ENCODE measurements at places on chromosomes 3 and 15.

DNA sequence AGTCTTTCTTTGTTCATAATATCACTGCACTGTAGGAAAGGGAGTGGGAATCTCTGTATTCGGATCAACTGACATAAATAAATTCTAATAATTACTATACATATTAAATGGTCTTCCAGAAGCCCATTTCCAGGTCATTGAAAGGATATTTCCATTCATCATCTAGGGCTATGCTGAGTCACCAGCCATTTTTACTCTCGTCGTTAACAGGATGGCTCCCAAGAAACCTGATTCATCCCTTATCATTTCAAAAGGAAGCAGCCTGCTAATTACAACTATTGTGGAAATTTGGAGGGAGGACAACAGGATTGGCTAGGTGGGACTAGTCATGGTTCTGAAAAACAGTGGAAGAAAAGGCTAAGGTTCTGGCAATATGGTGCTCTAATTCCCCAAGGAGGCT lies 13.6 kb downstream of the GMNC start:
- no peak for DNase-seq

DNA sequence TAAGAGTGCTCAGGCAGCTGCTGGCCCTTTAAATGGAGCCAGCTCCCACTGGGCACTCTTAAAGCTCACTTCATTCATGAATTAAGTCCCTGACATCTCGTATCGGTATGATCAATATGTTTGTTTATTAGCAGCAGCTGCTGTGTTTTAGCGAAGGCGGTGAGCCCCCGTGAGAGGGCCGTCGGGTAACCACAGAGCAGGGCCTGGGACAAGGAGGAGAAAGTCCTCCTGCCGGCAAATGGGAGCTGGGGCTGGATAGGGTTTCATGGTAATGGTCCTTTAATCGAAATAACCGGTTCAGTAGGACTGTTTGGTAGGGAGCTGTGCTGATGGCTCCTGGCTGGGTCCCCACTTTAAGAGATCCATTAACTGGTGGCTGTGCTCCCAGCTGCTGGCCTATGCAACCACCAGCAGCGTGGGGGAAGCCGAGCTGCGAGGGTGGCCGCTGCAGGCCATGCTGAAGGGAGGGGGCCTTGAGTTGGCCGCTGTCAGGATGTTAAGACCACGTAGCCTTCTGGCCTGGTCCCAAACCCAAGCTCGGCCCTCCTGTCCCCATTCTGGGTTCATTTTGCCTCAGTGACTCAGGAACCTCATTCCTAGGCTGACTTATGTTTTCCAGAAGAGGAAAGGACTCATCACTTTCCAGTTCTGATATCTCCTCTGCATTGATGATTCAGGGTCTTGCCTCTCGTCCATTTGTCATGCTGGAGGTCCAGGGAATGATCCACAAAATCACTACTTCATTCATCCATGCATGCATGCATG lies 67.6 kb upstream of the NTRK3 start:
- DNase-seq: no peak

GRCh38 chr3:152200476-152201420 lies 68.0 kb upstream of the MBNL1 start:
- DNase-seq: peak; percentile 56

DNA sequence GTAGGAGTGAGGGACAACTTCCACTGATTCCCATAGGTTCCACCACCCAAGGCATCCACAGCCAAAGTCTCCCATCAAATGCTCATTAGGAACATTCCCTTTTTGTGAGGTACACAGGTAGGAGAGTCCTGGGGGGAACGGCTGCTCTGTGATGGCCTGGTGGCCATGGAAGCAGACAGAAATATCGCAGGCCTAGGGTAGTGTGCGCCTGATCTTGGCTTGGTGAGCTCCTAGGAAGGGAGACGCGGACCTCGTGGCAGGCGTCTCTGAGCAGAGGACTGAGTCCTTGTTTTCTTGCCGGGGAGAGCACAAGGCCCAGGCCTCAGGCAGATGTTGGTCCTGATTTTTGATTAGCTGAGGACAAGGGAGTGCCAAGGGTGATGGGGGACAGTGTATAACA lies 99.5 kb downstream of the SNRPN start:
- DNase-seq: no peak

DNA sequence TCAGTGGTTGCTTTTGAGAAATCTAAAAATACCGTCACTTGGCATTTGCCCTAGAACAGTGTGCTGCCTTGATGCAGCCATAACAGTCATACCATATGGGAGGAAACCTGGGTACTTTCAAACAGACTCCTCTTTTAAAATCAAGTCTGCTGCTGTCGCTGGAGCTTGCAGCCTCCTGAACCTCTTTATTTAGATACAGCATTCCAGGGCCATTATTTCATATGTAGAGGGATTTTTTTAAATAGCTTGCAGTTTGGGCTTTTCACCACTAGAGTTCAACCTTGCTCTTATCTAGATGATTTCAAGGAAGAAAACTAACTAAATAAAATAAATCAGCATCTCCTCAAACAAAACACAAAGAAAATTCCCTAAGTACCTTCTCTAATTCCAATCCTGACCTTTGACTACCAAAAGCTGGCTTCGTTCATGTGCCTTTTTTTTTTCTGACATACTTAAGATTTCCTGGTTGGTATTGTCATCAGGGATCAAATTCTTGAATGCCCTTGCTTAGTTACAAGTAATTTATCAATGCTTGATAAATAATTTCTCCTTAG lies 111.6 kb downstream of the KBTBD8 start:
- peak; percentile 9 for DNase-seq

DNA sequence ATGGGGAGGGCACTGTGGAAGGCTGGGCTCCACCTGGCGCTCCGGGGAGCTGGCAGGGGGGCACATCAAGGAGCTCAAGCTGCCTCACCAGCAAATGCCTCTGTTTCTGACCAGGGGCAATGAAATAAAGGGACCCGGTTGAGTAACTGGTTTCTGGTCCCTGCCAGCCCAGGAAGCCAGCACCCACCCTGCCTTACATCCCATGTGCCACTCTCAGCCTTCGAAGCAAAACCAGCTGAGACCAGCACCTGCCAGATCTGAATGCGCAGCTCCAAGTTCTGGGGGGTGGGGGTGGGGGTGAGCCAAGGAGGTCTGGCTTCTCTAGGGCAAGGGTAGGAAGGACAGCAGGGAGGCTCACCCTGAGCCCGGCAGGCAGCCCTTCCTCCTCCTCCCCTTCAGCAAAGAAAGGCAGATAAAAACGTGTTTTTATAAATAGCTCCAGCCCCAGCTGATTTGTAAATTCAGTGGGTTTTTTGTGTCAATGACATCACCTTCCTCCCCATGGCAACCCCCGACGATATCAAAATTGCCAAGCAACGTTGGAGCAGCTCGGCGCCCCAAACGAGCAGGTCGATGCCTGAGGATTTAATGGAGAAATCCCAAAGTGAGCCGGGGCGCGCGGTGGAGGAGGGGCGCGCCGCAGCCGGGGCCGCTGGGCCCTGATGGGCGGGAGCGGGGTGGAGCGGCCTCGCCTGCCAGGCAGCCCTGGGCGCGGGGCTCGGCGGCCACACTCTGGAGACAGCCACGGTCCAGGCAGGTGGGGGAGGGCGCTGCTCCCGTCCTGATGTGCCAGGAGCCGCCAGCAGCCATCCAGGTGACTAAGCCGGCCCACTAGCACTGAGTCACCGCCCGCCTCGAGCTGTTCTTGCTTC lies at the start of gene PAK6:
PAK6 (plus strand) TSS at position 532 of the 872 bp plus-strand sequence. CDS start 25,723 bp downstream, outside the sequence.
- peak; percentile 21 for DNase-seq

GRCh38 chr3:186824430-186825139 lies 17.9 kb upstream of the ADIPOQ start:
- no peak for DNase-seq

GRCh38 chr3:156747046-156747445 lies 72.7 kb downstream of the TIPARP start:
- no peak for DNase-seq

DNA sequence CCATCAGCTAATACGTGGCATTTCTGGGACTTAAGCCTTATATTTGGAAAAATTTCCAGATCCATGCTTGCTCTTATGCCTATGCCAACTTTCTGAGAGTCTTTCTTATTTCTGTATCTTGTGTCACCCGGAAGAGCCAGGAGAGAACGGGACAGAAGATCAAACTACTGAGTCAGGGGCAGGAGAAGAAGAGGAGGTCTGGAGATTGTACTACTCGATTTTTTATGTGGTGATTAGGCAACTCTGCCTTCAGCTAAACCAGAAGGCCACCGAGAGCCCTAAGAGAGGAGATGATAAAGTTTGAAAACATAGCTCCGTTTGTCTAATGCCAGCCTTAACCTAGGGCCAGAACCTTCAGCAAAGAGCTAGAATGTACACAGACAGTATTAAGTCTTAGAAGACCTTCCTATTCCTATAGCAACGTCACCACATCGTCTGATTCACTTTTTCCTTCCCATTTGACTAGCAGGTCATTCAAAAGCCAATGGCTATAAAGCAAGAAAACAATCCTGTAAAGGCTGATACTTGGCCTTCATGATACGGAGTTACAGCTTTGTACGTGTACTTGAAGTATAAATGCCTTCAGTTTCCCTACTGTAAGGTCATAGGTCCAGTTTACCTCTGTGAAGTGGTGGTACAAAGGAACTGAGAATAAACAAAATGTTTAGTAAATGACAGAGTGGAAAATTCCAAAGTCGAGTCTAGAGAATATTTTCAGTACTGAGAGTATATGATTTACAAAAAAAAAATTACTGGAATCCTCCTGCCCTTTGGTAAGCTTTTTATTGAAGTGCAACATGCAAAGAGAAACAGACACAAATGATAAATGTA lies 96.1 kb upstream of the ICE2 start:
- DNase-seq: no peak

DNA sequence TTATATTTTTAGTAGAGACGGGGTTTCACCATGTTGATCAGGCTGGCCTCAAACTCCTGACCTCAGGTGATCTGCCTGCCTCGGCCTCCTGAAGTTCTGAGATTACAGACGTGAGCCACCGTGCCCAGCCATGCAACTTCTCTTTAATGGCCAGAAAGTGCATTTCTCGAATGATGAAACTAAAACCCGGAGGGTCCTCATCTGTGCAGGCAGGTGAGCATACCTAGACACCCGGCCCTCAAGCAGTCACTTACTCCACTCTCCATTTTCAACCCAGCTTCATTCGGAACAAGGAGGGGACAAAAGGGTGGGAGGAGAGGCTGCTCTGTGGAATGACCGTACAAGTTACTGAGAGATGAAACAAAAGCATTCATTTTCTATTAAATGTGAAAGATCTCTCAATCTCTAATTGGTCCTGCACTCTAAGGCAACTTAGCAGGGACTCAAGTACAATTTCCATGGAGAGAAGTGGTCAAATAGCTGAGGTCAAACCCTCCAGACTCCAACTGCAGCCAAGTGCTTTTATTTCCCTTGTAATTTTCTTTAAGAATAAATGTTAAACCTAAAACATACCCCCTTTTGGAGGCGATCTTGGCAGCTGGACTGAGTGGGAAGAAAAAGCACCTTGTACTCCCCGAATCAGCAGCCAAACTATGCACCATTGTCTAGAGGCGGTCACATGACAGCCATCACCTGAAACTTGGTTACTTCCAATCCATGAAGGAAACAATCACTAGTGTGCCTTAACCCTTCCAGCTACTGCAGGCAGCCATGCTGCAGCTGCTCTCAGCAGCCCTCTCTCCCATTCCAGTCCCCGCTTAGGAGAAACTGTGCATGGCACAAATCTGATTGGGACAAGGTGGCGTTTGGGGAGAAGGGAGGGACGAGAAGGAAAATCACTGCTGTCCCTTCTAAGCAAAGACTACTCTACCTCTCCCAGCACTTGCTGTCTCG lies 62.2 kb downstream of the VGLL4 start:
- DNase-seq: no peak

DNA sequence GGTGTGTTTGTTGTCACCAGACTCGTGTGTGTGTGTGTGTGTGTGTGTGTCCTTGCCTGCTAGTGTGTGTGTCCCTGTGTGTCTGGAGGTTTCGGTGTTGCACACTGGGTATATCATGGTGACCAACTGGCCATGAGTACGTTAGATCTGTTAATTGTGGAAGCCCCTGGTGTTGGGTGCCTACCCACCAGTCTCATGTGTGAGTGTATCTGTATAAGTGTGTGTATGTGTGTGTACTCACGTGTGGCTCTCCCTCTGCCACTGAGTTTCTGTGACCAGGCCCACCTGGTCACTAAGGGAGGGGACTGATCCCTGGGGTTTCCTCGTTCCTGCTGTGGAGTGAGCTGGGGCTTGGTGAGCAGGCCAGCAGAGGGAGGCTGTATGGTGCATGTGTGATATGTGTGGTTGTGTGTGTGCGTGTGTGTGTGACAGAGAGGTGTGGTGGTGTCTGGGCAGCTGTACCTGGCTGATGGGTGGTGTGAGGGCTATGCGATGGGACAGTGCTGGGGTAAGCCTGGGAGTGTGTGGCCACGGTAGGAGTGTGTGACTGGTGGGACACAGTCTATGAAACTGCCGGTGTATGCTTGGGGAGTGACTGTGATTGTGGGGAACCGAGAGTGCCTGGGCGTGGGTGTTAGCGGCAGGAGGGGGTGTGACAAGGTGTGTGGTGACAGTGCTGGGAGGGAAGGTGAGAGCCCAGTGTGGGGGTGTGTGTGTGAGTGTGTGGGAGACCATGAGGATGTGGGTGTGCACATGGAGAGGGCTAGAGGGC lies 1.8 kb downstream of the PRKCD start:
- peak; percentile 31 for DNase-seq
